Colonic mucosa (tissue), 4 donors: ENCODE measurements at places on chromosomes 7 and 10.

DNA sequence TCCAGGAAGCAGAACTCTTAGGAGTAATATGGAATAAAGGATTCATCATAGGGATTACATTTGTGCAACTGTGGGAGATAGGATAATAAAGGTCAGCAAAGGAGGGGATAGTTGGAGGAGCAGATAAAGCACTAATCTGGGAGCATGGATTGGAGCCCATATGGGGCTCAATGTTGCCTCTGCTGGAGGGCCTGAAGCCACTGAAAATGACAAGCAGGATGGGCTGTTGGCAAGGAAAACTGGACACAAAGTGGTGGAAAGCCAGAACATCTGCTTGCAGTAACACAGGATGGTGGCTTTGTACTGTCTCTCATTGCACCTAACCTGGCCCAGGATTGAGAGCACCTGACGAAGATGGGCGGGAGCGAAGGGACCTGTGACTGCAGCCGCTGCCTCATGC lies 15.0 kb upstream of the COMMD3 start:
- DNase-seq, result no peak

GRCh38 chr10:102777711-102778453 lies 34.1 kb downstream of the WBP1L start:
- no peak for DNase-seq

DNA sequence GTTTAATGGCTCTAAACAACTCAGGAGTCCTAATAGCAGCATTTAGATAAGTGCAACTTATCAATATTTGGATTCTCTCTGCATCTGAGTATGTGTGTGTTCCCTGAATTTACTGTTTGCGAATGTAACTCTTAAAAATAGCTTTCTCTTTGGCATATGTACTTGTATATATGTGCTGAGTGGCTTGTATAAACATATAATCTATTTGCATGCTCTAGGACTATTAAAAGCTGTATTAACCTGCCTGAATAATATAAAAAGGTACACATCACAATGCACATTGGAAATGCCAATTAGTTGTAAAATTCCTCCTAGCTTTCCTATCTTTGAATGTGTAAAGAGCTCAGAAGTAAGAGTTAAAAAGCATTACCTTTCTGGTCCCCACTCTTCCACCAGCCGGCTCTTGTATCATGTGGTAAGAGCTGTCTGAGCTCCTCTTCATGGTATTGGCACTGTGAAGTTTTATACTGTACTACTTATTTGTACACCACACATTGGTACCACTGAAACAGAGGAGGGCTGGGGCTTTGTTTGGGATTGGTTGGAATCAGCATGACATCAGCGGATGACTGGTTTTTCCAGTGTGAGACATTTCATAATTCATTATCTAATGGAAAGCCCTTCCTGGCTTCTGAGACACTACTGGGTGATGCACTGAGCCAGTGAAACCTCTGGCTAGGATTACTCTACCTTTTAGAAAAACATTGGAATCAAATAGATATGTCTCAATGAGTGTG lies at the start of gene INHBA:
INHBA (minus strand) TSS at position 456 of the 737 bp plus-strand sequence. CDS start 2,716 bp downstream, outside the sequence.
- no peak for DNase-seq

GRCh38 chr7:151925446-151926335 lies 30.6 kb upstream of the GALNTL5 start:
- peak; percentile 92 for DNase-seq

DNA sequence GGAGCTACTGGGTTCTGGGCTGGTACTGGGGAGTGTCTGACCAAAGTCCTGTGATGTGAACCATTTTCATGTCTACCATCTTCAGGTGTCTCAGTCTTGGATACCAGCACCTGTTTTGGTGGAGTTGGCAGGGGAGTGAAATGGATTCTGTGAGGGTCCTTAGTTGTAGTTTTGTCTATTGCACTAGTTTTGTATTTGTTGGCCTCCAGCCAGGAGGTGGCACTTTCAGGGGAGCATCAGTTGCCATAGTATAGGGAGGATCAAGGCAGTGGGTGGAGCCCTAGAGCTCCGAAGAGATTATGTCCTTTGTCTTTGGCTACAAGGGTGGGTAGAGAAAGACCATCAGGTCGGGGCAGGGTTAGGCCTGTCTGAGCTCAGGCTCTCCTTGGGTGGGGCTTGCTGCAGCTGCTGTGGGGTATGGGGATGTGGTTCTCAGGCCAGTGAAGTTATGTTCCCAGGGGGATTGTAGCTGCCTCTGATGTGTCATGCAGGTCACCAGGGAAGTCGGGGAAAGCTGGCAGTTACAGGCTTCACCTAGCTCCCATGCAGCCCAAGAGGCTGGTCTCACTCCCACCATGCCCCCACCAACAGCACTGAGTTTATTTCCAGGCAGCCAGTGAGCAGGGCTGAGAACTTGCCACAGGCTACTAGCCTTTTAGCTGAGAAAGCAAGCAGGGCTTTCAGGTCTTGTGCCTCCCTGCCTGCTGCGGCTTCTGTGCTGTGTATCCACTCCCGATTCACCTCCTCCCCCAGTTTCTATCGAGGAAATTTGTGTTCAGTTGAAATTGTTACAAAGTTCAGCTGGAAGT lies 153.1 kb downstream of the ZNF365 start:
- DNase-seq, result no peak

DNA sequence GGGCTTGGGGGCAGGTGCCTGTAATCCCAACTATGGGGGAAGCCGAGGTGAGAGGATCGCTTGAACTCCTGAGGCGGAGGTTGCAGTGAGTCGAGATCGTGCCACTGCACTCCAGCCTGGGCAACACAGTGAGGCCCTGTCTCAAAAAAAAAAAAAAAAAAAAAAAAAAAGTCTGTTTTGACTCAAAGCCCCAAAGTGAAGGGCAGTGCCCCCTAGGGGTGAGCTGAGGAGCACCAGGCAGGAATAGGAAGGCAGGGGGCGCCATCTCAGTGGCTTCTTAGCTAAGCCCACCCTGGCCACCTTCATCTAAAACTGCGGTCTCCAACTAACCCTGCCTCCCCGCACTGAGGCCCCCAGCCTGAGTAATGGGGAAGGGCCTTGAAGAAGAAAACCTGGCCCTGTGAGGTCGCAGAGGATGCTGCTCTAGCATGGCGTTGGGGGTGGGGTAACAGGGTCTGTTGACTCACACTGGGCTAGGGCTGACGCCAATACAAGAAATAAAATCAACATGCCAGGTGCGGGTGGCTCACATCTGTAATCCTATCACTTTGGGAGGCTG lies 9.8 kb downstream of the PODXL start:
- no peak for DNase-seq

GRCh38 chr10:132609211-132609610 lies 71.6 kb downstream of the INPP5A start:
- no peak for DNase-seq

DNA sequence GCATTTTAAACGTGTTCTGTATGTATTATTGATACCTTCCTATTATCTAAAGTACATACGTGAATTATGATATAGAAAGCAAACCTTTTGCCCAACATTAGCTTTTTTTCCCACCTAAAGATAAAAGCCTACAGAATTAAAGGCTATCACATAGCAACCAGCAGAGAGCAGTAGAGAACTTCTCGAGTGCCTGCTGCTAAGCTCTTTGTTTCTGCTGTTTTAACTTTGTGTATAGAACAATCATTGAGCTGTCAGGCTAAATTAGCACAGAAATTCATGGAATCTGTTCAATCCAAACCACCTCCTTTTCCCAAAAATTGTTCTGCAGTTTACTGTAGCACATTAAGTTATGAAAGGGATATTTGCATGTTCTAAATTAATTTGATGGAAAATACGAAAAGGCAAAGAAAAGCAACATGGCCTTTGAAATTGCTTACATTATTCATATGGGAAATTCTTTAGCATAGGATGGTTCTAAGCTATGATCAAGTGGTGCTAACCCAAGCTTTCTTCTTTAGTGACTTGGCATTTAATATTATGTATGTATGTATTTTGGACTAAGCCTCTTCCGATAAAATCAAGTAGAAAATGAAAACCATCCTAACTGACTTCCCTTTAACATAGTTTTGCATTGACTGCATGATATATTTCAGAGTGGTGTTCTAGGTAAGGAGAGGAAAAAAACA lies 1288.5 kb downstream of the GATA3 start:
- DNase-seq, result no peak

- DNase-seq, result no peak
These were observed 92.6 kb downstream of the MLLT10 start for GRCh38 chr10:21626457-21627161.

GRCh38 chr7:135666156-135666555 lies 3.8 kb downstream of the STMP1 start:
- no peak for DNase-seq
